ENCODE measurements at places on chromosomes 1 and 21.
A peak's percentile ranks its signal among the peaks of the same experiment; 100 is the strongest.

- DNase-seq: no peak
Observed at GRCh38 chr1:232675260-232675659, 45.3 kb upstream of the SIPA1L2 start.

- no peak for DNase-seq
Observed at GRCh38 chr21:29072873-29073221, 601 bp downstream of the CCT8 start.

GRCh38 chr1:184753608-184754475 lies 816 bp downstream of the EDEM3 start:
- peak; percentile 50 for DNase-seq

GRCh38 chr1:148010527-148010926 lies 82.3 kb downstream of the GPR89B start:
- DNase-seq: no peak

- no peak for DNase-seq
Observed at GRCh38 chr1:175287377-175287776, 94.8 kb upstream of the KIAA0040 start.

- no peak for DNase-seq
Observed at GRCh38 chr1:151128800-151129199, 17.6 kb downstream of the SEMA6C start.

GRCh38 chr1:202638019-202638700 lies 72.1 kb downstream of the SYT2 start:
- DNase-seq: no peak

GRCh38 chr1:212167098-212167497 lies 118.1 kb upstream of the PPP2R5A start:
- DNase-seq: no peak

DNA sequence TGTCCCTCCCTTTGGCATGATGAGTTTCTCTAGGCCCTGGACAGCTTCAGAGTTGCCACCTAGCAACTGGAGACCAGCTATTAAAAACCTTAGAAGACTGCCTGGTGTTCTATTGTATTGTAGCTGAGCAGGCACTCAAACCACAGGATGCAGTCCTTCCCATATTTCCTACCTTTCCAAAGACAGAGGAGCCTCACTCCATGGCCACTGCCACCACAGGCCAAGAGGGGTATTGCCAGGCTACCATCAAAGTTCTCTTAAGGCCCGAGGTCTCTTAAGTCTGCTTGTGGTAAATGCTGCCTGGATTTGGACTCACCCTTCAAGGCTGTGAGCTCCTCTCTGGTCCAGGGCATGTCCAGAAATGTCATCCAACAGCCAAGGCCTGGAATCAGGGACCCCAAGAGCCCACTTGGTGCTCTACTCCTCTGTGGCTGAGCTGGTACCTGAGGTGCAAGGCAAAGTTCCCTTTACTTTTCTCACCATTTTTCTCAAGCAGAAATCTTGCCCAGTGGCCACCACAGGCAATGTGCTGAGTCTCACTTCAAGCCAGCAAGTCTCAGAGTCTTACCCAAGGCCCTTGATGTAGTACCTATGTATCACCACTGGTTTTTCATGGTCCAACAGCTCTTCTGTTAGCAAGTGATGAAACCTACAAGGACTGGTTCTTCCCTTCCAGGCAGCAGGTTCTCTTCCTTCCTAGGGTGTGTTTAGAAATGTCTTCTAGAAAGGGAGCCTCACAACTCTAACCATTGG lies 269.4 kb downstream of the AMY1C start:
- DNase-seq: no peak

- DNase-seq: no peak
Observed at GRCh38 chr1:70317087-70317486, 37.4 kb downstream of the ANKRD13C start.

DNA sequence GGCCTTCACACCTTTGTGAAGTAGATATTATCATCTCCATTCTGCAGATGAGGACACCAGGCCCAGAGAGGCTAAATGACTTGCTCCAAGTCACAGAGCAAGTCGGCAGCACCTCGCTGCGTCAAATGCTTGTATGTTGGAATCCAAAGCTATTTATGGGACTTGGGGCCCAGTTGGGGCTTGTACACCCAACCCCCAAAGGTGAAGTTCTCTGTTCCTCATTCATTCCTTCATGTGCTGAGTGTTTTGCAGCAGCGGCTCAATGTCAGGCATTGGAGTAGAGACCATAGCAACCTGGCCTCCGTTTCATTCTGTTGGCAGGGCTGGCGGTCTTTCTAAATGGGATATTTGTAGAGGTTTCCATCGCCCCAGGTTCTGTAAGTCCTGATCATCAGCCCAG lies 113.4 kb upstream of the SLC25A33 start:
- DNase-seq: no peak

DNA sequence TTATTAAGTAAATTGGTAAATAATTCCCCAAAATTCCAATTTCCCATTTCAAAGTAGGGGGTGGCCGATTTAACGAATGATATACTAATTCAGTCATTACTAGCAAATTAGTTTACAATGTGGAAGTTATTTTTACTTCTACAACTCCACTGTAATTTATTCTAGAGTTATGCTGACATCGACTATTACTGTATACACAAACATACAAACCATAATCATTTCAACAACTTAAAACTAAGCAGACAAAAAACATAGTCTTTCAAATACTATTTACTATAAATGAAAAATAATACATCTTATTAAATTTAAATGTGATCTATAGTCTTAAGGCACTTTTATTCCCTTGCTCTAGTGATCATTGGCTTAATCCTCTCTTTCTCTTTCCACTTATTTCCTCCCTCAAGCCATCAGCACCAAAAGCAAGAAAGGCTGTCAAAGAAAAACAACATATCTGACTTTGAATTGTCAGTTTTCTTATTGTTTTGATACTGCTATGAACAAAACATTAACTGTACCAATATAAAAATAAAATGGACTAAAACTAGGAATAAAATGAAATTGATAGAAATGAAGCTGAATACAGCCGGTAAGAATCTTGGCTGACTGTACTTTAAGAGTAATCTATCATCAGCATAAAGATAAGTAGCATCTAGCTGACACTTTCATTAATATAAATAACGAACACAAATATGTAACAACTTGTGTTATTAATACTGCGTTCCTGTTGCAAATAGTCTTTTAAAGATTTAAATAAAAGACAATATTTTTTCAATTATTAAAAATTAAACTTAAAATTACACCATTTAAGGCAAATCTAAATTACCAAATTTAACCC lies 4.1 kb downstream of the CDC42BPA start:
- no peak for DNase-seq

GRCh38 chr1:193697115-193697762 lies 510.8 kb upstream of the B3GALT2 start:
- no peak for DNase-seq

DNA sequence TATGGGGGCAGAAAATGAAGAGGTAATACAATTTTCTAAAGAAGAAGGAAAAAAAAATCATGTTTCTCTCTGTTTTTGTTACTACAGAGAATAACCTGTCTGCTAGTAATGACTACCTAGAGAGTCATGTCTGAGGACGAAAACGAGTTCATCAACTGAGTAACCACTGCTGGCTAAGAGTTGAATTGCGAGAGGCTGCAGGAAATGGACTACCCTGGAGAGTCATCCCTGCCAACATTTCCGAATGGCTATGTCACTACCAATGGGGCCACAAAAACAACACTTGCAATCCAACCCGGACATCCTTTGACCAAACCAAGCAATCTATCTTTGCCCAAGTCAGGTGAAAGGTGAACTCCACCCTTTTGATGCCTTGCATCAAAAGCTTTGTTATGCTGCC lies 120.6 kb downstream of the FCRL5 start:
- no peak for DNase-seq

DNA sequence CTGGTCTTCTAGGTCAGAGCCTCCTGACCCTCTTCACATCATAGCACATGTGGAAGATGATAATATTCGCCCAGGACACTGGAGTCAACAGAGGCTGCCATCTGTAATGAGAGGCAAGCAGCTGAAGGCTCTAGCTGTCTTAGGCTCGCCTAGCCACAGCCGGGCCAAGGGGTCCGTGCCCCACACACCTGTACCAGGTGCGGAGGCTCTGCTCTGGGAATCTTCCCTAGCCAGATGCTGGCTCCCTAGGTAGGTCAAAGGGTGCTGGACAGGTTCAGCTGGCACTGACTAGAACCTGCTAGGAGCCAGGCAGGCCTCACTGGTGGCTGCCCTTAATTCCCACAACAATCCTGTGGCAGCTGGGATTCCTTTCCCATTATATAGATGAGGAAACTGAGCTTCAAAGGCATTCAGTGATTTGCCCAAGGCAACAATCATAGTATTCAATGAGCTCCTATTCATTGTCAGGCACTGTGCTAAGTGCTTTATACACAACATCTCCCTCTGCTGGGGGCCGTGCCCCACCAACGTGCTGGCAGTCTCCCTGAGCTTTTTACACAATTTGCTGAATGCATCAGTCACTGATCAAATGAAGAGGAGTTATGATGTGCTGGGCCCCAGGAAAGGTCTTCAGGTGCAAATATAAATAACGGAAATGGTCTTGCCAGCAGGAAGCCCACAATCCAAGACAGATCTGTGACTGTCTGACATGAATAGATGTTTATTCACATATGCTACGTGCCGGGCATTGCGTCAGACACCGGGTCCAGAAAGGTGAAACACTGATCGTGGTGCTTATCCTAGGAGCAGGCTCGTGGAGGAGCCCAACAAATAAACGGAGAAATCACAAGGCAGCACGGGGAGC lies 58.0 kb downstream of the DDX20 start:
- no peak for DNase-seq

- DNase-seq: no peak
Observed at GRCh38 chr1:1069711-1070676, 4.1 kb downstream of the RNF223 start.

DNA sequence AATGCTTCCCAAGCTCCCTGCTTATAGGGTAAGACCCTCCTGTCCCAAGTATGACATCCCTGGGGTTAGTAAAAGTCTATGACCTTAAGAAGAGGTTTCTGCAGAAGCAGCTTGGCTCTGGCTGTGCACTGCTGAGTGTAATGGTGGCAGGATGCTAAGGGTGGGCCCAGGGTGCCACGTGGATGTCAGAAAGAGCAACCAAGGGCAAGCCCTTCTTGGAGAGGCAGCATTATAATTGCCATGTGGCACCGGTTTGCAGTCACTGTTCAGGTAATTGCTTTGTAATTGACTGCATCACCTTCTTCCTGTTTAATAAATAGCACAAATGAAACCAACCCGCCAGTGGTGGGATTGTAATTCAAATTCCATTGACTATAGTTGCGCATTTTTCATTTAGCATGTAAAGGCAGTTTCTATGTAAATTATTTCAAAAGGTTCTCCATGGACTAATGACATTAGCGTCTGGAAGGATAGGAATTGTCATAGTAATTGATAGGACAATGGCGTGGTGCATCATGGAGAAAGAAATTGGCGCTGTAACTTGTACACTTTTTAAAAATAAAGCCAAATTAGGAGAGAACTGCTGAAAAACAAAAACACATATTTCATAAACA lies 490.6 kb upstream of the VAMP3 start:
- no peak for DNase-seq

DNA sequence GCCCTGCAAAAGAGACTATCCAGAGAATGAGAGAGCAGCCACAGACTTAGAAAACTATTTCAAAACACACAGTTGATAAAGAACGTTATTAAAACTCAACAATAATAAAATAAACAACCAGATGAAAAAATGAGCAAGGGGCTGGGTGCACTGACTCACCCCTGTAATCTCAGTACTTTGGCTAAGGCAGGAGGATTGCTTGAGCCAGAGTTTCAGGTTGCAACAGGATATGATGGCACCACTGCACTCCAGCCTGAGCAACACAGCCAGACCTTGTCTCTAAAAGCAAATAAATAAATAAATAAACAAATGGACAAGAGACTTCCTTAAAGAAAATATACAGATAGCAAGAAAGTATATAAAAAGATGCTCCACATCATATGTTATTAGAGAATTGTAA lies 144.6 kb downstream of the LRRIQ3 start:
- DNase-seq: no peak

DNA sequence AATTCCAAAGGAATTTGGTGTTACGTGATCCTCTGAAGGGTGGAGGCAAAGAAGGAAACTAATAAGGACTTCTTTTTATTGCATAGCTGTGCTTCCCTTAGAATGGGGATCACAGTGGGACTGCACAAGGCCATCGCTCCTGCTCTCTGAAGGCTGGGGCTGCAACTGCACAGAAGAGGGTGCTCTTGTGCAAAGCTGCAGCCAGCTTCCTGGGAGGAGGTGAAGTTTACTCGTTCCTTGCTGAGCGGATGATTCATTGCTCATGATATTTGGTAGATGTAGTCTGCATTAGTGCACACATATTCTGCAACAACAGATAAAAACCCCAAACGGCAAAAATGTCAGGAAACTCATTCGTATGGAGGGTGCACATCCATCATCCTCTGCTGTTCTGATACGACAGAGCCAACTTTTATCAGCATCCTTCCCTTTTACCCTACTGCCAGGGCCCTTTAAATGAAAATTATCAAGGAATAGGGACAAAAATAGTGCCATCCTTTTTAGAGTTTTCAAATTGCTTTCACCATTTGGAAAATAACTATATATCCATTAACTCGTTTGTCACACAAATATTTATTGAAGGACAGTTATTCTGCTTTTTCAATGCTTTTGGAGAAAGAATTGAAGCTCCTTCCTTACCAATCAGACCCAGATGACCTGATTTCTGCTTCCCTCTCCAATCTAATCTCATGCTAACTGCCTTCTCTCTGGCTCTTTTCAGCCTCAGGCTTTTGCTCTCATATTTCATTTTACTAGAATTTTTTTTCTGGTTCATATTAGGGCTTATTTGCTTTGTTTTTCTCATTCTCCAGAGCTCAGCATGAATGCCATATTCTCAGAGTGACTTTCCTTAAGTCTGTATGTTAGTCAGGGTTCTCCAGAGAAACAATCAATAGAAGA lies 263.6 kb downstream of the DUSP10 start:
- DNase-seq: peak; percentile 45

DNA sequence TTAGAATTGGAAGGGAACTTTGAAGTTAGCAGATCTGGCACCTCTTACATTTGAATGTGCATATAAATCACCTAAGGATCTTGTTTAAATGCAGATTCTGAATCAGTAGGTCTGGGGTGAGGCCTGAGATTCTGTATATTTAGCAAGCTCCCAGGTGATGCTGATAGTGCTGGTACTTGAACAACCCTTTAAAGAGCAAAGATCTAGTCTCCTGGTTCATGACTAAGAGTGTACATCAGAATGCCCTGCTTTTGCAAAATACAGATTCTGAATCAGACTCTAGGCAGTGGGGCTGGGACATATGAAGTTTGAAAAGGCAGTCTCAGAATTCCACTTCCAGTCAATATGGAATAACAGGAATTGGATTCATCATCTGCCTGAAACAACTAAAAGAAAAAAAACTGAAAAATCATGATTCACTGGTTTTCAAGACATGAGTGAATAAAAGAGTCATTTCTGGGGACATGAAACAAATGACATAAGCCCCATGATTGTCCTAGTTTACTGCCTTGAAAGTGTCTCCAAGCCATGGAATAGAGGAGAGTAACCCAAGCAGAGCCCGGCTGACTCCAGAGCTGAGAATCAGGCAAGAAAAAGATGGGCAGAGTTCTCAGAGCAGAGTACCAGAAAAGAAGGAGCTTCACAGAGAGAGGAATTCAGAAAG lies 149.6 kb upstream of the SGIP1 start:
- no peak for DNase-seq

GRCh38 chr1:221800831-221801230 lies 58.9 kb upstream of the DUSP10 start:
- DNase-seq: no peak

GRCh38 chr1:248825573-248825908 lies 174 bp downstream of the SH3BP5L start:
- no peak for DNase-seq
